ENCODE measurements at places on chromosomes 5 and 9.

DNA sequence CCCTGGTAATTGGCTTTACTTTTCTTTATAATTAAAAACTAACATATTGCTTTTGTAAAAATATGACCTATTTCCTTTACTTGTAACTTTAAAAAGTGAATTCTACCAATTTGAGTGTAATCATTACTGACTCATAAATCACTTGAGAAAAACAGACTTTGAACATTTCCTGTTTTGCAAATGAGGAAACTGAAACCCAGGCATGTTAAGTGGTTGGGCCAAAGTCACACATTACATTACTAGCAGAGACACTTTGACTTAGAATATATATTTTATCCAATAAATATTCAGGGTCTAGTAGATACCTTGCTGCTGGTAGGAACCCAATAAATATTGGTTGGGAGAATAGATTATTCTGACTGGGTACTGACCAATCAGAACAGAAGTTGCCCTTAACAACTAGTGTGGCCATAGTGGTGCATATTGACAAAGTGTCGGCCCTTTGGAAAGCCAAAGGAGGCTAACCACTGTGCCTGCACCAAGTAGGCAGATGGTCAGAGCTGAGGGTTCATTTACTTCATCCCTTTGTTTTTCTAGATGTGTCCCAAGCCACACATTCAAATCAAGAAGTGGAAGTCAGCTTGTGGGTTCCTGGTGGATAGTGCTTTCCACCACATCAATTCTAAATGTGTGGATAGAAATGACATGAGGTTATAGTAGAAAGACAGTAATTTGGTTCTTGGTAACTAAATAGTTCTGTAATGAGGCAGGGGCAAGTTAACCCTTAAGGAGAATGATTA lies 365.1 kb upstream of the RIOK2 start:
- DNase-seq = no peak

- DNase-seq = peak; percentile 49
Measured at GRCh38 chr5:72355706-72356299, 35.6 kb downstream of the PTCD2 start.

GRCh38 chr5:174243904-174244303 lies 198.4 kb downstream of the NSG2 start:
- no peak for DNase-seq

DNA sequence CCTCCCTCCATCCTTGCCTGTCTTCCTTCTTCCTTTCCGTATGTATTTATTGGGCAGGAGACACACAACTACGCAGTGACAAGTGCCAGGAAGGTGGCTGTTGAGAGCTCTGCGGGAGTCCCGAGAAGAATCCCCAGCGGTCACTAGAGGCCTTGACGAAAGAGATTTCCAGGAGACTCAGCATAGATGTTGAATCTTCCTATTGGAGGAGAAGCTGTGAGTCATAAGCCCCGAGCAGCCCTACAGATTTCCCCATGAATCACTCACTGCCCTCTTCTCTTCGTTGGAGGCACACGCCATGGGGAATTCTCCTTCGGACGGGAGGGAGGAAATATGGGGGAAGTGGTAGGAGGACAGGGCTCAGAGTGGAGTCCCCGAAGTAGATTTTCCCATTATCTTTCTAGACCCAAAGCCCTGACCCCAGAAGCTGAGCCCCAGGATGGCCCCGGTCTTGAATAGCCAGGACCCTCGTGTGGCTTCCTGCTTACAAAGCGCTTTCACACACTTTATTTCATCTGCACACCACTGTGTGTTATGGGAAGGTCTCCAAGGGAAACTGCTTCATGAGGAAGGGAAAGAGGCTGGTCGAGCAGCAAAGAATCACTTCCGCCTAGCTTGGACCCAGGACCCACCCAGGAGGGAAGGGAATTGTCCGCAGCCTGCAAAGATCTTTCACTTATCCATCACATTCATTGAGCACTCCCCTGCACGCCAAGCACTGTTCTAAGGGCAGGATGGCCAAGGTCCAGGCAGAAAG lies 12.7 kb downstream of the DUSP1 start:
- DNase-seq = no peak

DNA sequence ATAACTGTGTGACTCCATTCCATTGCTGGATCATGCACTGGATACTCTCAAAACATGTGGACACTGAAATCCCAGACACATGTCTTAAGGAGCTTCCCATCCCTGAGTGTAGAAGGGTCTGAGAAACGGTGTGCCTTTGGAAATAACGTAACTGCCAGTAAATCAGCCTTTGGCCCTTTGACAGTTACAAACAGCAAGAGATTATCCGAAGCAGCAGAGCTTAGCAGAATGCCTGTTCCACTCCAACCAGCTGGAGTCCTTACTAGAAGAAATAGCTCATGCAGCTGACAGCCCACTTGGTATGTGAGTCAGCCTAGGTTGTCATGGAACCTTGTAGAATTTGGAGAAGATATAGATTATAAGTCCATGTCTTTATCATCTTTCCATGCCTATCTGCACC lies 7.0 kb downstream of the TMEM252 start:
- no peak for DNase-seq

DNA sequence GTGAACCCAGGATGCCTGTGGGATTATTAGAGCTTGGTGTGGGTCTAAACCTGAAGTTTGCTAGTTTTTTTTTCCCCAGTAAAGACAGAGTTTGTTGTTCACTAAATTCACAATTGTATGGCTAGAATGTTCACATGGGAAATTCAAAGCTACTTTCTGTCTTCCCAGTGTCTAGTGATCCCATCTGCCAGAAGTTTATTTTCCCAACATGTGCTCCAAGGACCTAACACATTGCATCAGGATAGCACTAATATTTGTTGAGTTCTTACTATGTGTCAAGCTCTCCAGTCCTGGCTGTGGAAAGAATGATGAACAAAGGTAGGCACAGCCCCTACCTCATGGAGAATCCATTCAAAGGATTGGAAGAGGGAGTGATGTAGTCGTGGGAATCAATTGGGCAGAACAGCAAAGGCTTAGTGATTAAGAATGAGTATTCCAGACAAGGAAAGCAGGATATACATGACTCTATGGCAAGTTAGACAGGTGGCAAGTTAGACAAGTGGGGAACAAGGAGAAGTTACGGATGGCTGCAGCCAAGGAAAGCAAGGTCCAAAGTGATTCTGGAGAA lies 521.5 kb upstream of the WWC1 start:
- DNase-seq = no peak

- DNase-seq = no peak
Measured at GRCh38 chr9:110626101-110626829, 42.3 kb upstream of the MUSK start.

DNA sequence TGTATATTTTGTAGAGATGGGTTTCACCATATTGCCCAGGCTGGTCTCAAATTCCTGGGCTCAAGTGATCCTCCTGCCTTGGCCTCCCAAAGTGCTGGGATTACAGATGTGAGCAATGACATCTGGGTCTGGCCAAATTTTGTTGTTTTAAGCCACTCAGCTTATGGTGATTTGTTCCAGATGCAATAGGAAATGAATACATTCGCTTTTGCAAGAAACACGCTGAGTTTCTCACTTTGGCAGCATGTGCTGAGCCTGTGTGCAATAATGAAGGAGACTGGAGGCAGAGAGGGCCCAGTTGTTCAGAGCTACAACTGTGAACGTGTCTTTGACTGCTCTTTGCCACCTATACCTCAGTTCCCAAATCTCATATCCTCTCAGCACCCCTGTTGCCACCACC lies 56.4 kb downstream of the KIF4B start:
- no peak for DNase-seq

DNA sequence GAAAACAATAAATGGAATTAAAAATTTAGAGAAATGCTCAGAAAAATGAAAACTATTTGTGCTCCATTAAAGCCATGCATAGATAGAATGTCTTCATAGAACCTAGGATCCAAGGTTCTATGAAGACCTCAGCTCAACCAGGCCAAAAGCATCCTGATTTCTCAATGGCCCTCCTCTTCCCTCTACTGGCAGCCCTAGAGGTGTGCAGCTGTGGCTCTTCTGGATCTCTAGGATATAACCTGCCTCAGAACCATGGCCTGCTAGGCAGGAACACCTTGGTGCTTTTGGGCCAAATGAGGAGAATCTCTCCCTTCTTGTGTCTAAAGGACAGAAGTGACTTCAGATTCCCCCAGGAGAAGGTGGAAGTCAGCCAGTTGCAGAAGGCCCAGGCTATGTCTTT lies 15.1 kb downstream of the IFNA1 start:
- no peak for DNase-seq

DNA sequence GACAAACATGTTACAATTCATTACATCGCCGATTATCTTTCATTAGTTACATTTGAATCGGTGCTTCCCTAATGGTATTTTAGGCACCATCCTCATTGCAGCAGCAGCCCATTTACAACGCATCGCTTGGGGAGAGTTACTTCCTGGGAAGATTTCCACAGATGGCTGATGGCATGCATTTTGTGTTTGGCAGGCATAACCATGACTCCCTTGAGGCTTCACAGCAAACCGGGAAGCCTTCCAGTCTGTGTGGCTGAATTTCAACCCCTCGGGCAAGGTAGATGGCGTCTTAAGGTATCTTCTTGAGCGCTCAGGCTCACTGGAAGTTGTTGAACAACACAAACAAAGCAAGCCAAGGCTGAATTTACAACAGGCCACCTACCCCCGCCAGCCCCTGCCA lies 1.6 kb upstream of the DNAH5 start:
- no peak for DNase-seq

DNA sequence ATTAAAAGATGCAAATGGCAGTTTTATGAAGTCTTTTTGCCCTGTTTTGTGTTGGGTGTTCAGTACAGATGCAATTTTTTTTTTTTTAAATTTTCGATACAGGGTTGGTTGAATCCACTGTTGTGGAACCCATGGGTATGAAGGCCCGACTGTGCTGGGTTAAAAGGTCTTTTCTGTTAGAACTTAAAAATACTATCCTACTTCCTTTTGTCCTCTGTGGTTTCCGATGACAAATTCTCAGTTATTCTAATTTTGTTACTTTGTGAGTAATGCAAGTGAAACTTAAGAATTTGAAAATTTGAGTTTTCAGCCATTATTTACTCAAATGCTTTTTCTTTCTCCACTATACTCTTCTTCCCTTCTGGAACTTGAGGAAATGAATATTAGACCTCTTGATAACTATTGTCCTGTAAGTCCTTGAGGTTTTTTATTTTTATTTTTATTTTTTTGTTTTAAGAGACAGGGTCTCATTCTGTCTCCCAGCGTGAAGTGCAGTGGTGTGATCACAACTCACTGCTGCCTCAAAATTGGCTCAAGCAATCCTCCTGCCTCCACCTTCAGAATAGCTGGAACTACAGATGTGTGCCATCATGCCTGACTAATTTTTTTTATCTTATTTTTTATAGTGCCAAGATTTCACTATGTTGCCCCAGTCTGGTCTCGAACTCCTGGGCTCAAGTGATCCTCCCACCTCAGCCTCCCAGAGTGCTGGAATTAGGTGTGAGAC lies 67.5 kb downstream of the ZCCHC7 start:
- DNase-seq = no peak

GRCh38 chr5:131488463-131488862 lies 146.6 kb downstream of the RAPGEF6 start:
- peak; percentile 16 for DNase-seq

- DNase-seq = no peak
Measured at GRCh38 chr5:124439609-124440008, 306.8 kb downstream of the ZNF608 start.

DNA sequence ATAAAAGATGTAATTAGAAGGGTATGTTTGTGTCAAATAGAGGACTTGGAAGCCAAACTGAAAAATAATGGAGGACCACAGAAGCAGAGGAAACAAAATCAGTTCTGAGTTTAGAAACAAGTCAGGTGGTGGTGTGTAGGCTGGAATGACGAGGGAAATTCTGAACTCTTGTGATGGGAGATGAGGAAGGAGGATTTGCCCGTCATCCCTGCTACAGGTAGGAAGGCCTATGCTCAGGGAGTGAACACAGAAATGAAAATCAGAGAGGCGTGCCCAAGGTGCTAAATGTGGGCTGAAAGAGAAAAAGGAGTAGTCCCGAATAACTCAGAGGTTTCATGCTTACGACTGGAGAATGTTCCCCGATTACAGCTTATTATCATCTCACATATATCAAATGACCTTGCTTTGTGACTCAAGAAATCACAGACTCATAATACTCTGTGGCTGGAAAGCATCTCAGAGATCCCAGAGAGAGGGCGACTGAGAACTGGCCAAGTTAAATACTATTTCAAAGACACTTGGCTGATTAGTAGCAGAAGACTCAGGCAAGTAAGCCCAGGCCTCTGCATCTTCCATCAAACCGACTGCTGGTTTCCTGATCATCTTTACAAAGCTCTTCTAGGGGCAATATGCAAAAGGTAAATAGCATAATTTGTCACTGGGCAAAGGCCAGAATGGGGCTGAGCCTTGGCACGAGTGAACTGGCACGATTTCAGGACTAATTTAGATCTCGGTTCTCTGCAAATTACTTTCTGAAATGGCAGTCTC lies 126.0 kb downstream of the SUSD1 start:
- peak; percentile 66 for DNase-seq

GRCh38 chr9:131279196-131279862 lies 3.0 kb upstream of the FAM78A start:
- no peak for DNase-seq

DNA sequence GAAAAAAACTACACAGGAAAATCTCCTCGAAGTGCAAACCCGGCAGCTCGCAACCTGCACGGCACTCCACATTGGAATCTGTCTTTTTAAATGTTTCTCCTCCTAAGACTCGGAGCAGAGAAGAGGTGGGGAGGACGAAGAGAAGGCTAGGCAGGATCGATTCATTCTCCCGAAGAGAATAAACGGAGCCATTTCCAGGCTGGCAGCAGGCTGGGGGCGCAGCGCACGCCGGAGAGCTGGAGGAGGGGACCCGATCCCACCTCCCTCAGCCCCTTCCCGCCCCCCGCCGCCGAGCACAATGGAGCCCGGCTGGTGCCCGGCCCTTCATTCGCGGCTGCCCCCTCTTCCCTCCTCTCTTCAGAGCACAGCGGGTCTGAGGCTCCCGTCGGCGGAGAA lies 628 bp downstream of the HOMER1 start:
- peak; percentile 30 for DNase-seq

- peak; percentile 85 for DNase-seq
Measured at GRCh38 chr5:43008363-43009153, 31.6 kb downstream of the ANXA2R start.

GRCh38 chr9:93974151-93974550 lies 19.0 kb upstream of the BARX1 start:
- no peak for DNase-seq

DNA sequence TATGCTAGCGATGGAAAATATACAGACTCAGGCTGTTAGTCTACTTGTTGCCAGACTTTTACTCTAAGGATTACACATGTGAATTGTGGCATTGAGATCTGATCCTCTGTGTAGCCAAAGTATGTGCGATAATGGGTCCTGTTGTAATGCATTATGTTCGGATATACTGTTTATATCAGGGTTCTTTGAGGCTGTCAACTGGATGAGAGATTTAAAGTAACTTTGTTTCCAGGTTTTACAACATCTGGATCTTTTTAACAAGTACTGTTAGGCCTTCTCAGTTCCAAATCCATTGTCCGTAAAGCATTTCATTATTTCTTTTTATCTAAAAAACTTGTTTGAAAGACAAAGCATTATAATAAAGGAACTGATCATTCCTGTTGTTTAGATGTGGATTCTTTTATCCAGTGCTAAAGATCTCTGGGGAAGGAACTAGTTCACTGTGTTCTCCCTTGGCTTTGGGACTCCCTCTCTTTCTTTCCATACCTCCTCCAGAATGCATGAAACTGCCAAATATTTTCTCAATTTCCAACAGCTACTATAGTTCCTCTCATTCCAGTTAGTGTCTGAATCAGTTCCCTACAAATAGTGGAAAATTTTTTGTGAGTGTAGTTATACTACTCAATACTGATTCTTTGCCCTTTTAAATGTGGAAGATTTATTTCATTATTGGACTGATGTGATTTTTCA lies 68.8 kb downstream of the HACD4 start:
- peak; percentile 86 for DNase-seq

- DNase-seq = no peak
Measured at GRCh38 chr5:135491552-135492318, 39.6 kb upstream of the TIFAB start.

All from muscle of back (tissue), 13 donors.